Activated naive CD8-positive, alpha-beta T cell treated with anti-CD3 and anti-CD28 coated beads for 36 hours (primary cell): ENCODE measurements at places on chromosomes 3 and 15. TPM values are rescaled to one million over a fixed set of nuclear protein-coding genes. Genes with fewer than 3 reads are reported as not detected.

The PPP1R14D gene
- not detected for total RNA-seq

The LAMB2 gene
- total RNA-seq: not detected

The CNTN6 gene
- not detected for total RNA-seq

The LEKR1 gene
- 0.74 TPM for total RNA-seq

The XIRP1 gene
- 0.66 TPM for total RNA-seq

GRCh38 chr3:31779514-31779913, 201.5 kb downstream of the OSBPL10 start:
- no peaks in the 10 kb centered on the region for H3K4me1 ChIP-seq
- no peak overlapping the region for H3K27ac ChIP-seq
- peaks cover 2% of the 10 kb centered on the region for H3K36me3 ChIP-seq
- DNase-seq: no peak
- no peak overlapping the region for H3K4me3 ChIP-seq

DNA sequence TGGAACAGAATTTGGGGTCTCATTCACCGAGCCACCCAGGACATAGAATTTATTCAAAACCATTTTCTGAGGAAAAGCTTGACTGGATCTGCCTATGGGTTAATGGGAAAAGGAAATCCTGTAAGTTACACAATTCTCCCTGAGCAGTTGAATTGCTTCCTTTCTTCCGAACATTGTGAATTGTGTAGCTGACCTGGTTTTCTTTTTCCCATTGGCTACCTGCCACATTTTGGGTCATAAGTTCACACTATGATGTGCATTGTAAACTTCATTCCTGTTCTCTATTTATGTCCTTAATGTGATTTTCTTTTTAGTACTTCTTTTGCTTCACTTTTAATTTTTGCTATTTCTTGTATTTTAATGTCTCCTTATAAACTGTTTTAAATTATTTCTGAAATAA, 386.0 kb upstream of the LRRC3B start:
- H3K4me1 ChIP-seq: no peaks in the 10 kb centered on the region
- DNase-seq: no peak
- no peaks in the 10 kb centered on the region for H3K27me3 ChIP-seq
- no peaks in the 10 kb centered on the region for H3K36me3 ChIP-seq

GRCh38 chr3:135779590-135780235, 185.8 kb upstream of the PPP2R3A start:
- no peaks in the 10 kb centered on the region for H3K27me3 ChIP-seq
- DNase-seq: no peak
- no peak overlapping the region for H3K4me3 ChIP-seq
- H3K4me1 ChIP-seq: no peaks in the 10 kb centered on the region
- H3K36me3 ChIP-seq: no peaks in the 10 kb centered on the region

DNA sequence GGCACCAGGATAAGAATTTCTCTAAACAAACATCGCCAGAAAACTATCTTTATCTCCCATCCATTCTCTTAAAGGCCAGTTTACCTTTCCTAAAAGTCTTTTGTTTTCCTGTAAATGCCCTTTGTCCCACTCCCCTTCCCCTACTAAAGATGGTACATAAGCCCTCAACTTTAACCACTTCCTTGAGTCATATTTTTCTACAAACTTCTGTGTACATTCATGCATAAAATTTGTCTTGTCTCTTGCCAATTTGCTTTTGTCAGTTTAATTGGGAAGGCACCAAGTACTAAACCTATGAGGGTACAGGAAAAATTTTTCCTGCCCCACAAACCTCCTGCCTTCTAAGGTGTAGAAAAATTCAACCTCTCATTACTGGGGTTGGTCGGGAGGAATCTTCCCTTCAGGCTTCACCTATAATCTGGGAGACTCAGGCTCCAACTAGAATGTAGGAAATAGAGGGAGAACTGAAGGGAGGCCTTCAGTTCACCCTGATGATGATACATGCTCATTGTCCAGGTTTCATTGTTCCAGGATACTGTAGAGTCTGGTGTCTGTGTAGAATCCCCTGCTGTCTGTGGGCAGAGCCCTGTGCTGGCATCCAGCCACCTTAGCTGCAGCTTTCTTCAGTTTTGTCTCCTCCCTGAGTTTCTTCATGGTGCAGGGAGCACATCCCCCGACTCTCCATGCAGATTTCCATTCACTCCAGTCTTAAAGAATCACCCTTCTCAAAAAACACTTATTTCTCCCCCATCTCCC, 53.2 kb downstream of the CD200R1L start:
- no peak overlapping the region for H3K27ac ChIP-seq
- no peaks in the 10 kb centered on the region for H3K36me3 ChIP-seq
- H3K4me3 ChIP-seq: no peak overlapping the region
- H3K4me1 ChIP-seq: peaks cover 12% of the 10 kb centered on the region
- H3K27me3 ChIP-seq: no peaks in the 10 kb centered on the region

DNA sequence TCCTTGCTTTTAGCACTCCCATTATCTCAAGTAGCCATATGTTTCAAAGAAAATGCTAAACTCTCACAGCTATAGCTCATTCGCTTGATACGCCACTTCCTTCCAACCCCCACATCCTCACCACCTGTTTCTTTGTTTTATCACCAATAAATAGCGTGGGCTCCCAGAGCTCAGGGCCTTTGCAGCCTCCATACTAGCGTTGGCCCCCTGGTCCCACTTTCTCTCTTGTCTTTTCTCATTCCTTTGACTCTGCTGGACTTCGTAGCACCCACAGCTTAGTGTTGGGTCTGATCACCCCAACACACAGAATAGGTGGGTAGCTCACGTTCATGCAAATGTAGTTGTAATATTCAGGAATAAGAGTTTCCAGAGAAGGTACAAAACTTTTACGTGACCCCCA, 4.1 kb upstream of the GPD1L start:
- H3K27ac ChIP-seq: no peak overlapping the region
- H3K27me3 ChIP-seq: no peaks in the 10 kb centered on the region
- no peaks in the 10 kb centered on the region for H3K36me3 ChIP-seq
- no peak for DNase-seq
- H3K4me1 ChIP-seq: peaks cover 10% of the 10 kb centered on the region
- H3K4me3 ChIP-seq: no peak overlapping the region
